ENCODE measurements at places on chromosomes 3 and 15.

- H3K4me1 ChIP-seq, result no peaks in the 10 kb centered on the region
- no peak overlapping the region for H3K4me3 ChIP-seq
- no peaks in the 10 kb centered on the region for H3K36me3 ChIP-seq
- peaks cover 6% of the 10 kb centered on the region for H3K27me3 ChIP-seq
- H3K27ac ChIP-seq, result no peak overlapping the region
Measured at GRCh38 chr3:178275793-178276192, 260.4 kb upstream of the KCNMB2 start.

GRCh38 chr3:24101676-24102168, 156.6 kb downstream of the NR1D2 start:
- H3K27ac ChIP-seq, result no peak overlapping the region
- H3K4me3 ChIP-seq, result no peak overlapping the region
- H3K36me3 ChIP-seq, result no peaks in the 10 kb centered on the region
- no peaks in the 10 kb centered on the region for H3K27me3 ChIP-seq
- no peaks in the 10 kb centered on the region for H3K4me1 ChIP-seq

GRCh38 chr3:57098418-57099310, 38.2 kb downstream of the SPATA12 start:
- peaks cover 17% of the 10 kb centered on the region for H3K27me3 ChIP-seq
- no peak for DNase-seq
- peaks cover 6% of the 10 kb centered on the region for H3K4me1 ChIP-seq
- H3K36me3 ChIP-seq, result no peaks in the 10 kb centered on the region
- no peak overlapping the region for H3K27ac ChIP-seq

DNA sequence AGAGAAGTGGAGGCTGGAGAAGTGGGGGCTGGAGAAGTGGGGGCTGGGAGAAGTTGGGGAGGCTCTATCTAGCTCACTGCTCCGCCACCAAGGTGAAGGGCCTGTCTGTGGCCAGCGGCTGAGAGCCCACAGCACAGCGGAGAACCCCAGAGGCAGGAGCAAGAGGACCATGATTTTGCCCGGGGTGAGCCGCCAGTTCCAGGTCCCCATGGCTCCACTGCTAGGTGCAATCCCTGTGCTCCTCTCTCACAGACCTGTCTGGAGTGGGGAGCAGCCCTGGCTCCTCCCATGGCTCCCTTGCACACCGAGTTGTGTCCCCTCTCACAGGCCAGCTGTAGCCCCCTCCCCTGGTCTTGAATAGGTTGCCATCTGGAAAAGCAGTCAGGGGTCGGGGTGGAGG, 4.7 kb upstream of the NRROS start:
- no peaks in the 10 kb centered on the region for H3K27me3 ChIP-seq
- no peak overlapping the region for H3K4me3 ChIP-seq
- H3K4me1 ChIP-seq, result peaks cover 60% of the 10 kb centered on the region
- H3K27ac ChIP-seq, result peak overlapping the region; percentile 97
- H3K36me3 ChIP-seq, result no peaks in the 10 kb centered on the region
- no peak for DNase-seq

GRCh38 chr15:60964527-60964926, 264.6 kb downstream of the RORA start:
- peaks cover 36% of the 10 kb centered on the region for H3K27me3 ChIP-seq
- peaks cover 2% of the 10 kb centered on the region for H3K36me3 ChIP-seq
- peaks cover 2% of the 10 kb centered on the region for H3K4me1 ChIP-seq
- no peak overlapping the region for H3K4me3 ChIP-seq

- H3K36me3 ChIP-seq, result no peaks in the 10 kb centered on the region
- H3K4me3 ChIP-seq, result no peak overlapping the region
- DNase-seq, result no peak
- H3K27me3 ChIP-seq, result no peaks in the 10 kb centered on the region
- no peak overlapping the region for H3K27ac ChIP-seq
Measured at GRCh38 chr3:39423436-39423970, 17.0 kb downstream of the RPSA start.

- H3K27me3 ChIP-seq, result peaks cover 13% of the 10 kb centered on the region
- H3K27ac ChIP-seq, result no peak overlapping the region
- peaks cover 4% of the 10 kb centered on the region for H3K4me1 ChIP-seq
Measured at GRCh38 chr15:89030311-89030710, 57.9 kb upstream of the ABHD2 start.

- no peak overlapping the region for H3K4me3 ChIP-seq
- peaks cover 4% of the 10 kb centered on the region for H3K36me3 ChIP-seq
- no peaks in the 10 kb centered on the region for H3K27me3 ChIP-seq
- no peak for DNase-seq
Measured at GRCh38 chr15:76470691-76471090, 134.1 kb downstream of the ISL2 start.

Measured in T-helper 17 cell (primary cell).